ENCODE measurements at places on chromosomes 4 and X. TPM values are rescaled to one million over a fixed set of nuclear protein-coding genes. Genes with fewer than 3 reads are reported as not detected.

FGF2 gene
- 0.11 TPM for total RNA-seq

PRSS12 gene
- total RNA-seq, result not detected

ARHGEF38 gene
- not detected for total RNA-seq

- no peak for ATAC-seq
These were observed 32.9 kb upstream of the TET2 start for GRCh38 chr4:105113800-105114199.

ADH7 gene
- not detected for total RNA-seq

RAI2 gene
- not detected for total RNA-seq

- no peak for ATAC-seq
These were observed 103.9 kb downstream of the MMRN1 start for GRCh38 chr4:89998469-89999011.

ARMCX6 gene
- total RNA-seq, result 40.5 TPM

- no peak for ATAC-seq
These were observed 2.9 kb downstream of the ATP6AP1 start for GRCh38 chrX:154431341-154431740.

DIAPH2 gene
- 7.1 TPM for total RNA-seq

DNA sequence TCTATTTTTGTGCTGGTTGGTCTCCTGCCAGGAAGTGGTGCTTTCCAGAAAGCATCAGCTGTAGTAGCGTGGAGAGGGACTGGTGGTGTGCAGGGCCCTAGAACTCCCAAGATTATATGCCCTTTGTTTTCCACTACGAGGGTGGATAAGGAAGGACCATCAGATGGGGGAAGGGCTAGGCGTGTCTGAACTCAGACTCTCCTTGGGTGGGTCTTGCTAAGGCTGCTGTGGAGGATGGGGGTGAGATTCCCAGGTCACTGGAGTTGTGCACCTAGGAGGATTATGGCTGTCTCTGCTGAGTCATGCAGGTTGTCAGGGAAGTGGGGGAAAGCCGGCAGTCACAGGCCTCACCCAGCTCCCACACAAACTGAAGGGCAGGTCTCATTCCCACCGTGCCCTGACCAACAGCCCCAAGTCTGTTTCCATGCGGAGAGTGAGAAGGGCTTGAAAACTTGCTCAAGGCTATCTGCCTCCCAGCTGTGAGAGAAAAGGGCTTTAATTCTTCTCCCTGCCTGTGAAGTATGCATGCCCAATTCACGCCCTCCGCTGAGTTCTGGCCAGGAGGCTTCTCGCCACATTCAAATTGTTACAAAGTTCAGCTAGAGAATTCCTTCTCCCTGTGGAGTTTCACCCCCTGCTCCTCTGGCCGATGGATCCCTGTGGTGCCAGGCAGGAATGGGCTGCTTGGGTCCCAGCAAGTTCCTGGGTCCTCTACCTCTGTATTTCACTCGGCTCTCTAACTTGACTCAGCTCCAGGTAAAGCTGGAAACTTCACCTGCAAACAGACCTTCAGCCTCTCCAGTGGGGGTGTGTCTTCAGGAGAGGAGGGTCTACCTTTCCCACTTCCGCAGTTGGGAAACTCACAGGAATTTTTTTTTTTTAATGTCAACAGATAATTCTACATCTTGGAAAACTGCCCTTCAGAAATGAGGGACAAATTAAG lies 7.7 kb upstream of the CSTF2 start:
- ATAC-seq, result no peak

H2BW2 gene
- total RNA-seq, result not detected

GRCh38 chr4:12902735-12903134 lies 581.4 kb downstream of the RAB28 start:
- ATAC-seq, result no peak
